ENCODE measurements at places on chromosomes 4 and X. TPM values are rescaled to one million over a fixed set of nuclear protein-coding genes. Genes with fewer than 3 reads are reported as not detected.

HSFX4 gene
- not detected for total RNA-seq

GRIA2 gene
- total RNA-seq, result 0.18 TPM

GATA1 gene
- not detected for total RNA-seq

PROM1 gene
- 37.0 TPM for total RNA-seq
